ENCODE measurements at places on chromosomes 6 and 20.

DNA sequence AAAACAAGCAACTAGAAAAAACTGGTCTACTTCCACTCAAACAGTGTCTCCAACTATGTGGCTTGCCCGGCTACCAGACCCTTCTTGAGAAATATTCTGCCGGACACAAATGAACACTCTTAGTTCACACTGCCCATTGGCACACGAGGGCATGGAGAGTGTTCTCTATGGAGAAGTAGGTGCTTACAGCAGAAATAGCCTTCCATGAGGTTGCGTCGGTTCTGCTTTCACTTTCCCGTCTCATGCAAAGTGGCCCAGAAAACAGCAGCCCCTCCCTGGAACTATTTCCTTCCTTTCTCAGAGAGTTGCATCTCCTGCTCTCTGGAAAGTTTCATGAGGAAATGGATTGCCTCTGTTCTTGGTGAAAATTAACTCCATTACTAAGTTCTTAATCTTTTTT, 9.5 kb upstream of the HLA-DOA start:
- DNase-seq: no peak

DNA sequence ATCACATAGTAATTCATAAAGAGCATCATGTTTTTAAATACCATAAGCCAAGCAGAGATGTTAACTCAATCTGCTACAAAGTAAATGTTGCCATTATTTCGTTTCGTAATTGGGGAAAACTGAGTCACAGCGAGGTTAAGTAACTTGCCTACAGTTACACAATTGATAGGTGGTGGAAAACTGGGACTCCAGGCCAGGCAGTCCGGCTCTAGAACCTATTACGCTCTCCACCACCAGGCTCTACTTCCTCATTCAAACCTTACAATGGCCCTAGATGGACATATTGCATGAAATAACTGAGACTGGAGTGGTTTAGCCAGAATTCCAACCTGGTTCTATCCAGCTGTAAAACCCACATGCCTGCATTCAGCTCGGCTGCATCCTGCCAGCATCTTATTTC, 58.2 kb downstream of the LINC00237 start:
- DNase-seq: no peak

DNA sequence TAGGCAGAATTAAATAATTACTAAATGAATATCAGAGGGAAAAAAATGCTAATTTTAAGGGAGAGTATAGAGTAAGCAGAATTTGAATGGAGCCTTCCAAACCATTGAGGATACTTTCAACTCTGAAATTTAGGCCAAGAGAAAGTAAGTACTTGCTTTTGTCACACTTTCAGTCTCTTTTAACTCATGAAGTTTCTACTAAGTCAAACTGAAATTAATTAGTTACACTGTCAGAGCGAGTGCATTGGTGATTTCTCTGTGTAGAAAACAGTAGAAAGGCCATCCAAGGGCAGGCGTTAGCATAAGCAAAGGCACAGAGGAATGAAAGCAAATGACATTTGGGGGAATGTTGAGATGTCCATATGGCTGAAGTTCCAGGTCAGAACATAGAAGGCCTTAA, 92.9 kb downstream of the PLEKHG1 start:
- DNase-seq: no peak

- no peak for DNase-seq
Measured at GRCh38 chr6:105988812-105989577, 97.1 kb upstream of the PRDM1 start.

DNA sequence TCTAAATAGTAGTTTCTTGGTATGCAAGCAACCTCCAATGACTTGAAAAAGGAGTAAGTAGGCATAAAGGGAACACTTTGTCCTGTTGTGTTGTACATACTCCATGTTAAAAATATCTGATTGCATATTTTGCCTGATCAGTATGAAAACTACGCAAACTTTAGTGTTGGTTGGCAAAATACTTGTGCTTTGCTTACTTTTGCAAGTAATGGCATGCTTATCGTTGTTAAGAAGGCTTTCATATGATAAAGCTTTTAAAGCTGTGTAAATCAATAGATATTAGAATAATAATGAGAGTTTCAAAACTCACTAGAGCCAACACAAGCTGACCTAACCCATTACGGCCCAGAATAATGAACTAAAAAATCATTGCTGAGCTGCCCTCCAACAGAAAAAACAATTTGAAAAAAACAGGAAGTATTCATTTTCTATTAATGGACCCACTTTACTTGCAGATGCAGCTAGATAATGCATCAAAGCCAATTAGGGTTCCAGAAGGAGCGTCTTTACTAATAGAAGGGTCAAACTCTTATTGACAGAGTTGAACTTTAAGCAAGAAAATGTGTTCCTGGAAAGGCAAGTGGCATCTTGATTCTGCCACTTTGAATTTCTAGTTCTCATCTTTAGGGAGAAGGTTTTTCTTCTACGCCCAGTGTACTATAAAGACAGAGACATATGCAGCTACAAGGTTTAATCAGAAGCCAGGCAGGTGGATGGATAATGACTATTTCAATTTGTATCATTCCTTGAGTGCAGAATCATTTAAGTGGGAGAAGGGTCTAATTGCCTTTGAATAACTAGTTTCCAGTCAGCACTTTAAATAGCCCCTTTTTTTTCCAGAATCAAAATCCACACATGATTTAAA, 82.2 kb downstream of the SNAP25 start:
- no peak for DNase-seq

DNA sequence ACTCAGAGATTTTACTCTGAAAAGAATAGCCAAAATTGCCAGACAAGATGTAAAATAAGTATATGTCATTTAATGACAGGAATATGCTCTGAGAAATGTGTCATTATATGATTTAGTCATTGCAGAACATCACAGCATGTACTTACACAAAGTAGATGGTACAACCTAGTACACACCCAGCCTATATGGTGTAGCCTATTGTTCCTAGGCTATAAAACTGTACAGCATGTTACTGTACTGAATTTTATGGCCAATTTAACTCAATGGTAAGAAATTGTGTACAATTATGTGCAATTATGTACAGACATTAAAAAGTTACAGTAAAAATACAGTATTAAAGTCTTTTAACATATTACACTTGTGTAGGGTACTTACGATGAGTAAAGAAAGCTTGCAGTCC, 311.9 kb upstream of the EPHA7 start:
- no peak for DNase-seq

DNA sequence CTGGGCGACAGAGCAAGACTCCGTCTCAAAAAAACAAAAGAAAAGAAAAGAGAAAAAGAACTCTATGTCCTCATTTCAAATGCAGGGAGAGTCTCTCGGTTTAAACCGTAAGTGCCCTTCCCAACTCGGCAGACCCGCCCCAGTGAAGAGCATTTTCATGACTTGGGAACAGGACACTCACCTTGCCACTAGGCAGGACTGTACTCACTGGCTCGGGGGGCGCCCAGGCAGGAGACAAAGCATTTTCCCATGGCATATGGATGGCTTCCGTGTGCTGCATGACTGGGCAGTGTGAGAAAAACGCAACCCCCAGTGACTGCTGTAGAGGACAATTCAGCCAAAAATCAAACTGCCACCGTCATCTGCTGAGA, 23.7 kb upstream of the MRGBP start:
- DNase-seq: no peak

- DNase-seq: no peak
Measured at GRCh38 chr6:17226786-17227233, 54.4 kb upstream of the RBM24 start.

GRCh38 chr6:34982424-34982852, 93.4 kb downstream of the ANKS1A start:
- DNase-seq: no peak

GRCh38 chr6:2166717-2167116, 78.7 kb downstream of the GMDS start:
- DNase-seq: no peak

GRCh38 chr20:3557237-3557785, 86.5 kb downstream of the ATRN start:
- DNase-seq: no peak

GRCh38 chr6:135298455-135298854, 117.3 kb downstream of the MYB start:
- DNase-seq: no peak

GRCh38 chr6:160156842-160157241, 35.2 kb downstream of the SLC22A1 start:
- no peak for DNase-seq

GRCh38 chr6:162849269-162849668, 121.5 kb downstream of the PACRG start:
- no peak for DNase-seq

GRCh38 chr6:42618105-42618504, 54.3 kb downstream of the UBR2 start:
- DNase-seq: no peak

DNA sequence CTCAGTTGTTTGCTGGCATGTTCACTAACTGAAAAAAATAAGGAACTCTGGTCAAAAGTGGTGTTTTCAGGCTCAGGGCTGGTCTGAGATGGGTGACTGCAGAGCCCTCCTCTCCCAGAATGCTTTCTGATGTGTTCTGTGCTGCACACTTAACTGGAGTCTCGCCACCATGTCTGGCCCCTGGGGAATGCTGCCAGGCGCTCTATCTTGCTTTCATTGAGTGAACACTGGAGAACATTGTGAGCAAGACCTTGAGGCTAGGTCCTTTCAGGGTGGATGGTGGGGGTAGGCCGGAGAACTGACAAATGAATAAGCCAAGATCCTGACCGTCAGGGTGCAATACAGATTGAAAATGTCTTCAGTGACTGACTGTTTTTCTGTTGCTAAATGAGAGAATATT, 19.5 kb downstream of the PANK2 start:
- DNase-seq: no peak

- no peak for DNase-seq
Measured at GRCh38 chr6:37731888-37732287, 34.2 kb upstream of the MDGA1 start.

GRCh38 chr6:119156757-119157505, 78.5 kb upstream of the FAM184A start:
- no peak for DNase-seq

GRCh38 chr6:33827546-33828451, 24.0 kb upstream of the MLN start:
- DNase-seq: no peak

DNA sequence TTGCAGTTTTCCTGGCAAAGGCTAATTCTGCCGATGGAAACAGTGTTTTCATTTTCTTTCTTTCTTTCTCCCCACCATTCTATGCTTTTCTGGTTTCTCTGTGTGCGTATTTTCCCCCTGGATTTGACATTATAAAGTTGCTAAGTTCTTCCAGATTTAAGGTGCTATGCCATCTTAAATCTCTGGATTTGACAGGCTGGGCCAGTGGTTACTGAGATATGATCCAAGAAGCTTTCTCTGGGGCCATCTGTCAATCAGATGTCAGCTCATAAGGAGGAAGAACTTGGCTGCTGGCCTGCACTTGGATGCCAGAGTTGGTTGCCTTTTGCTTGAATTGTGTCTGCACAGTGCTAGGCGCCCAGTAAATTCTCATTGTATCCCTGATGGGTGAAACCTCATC, 39.7 kb downstream of the SLC2A10 start:
- no peak for DNase-seq

DNA sequence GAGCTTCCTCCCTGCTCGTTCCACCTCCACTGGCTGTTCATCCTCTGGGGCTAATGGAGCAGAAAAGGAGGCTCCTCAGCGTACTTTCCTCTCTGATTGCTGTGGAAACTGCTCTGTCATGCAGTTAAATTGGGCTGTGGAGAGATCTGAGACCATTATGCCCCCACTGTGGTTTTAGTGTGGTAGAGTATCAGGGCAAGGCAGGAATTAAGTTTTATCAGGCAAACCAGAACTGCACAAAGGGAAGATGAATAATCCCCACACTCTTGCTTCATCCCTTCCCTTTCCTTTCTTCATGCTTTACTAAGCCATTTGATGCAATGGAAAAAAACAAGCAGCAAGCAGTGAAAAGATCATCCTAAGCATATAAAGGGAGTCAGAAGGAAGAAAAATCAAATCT, 11.9 kb upstream of the ME1 start:
- no peak for DNase-seq

DNA sequence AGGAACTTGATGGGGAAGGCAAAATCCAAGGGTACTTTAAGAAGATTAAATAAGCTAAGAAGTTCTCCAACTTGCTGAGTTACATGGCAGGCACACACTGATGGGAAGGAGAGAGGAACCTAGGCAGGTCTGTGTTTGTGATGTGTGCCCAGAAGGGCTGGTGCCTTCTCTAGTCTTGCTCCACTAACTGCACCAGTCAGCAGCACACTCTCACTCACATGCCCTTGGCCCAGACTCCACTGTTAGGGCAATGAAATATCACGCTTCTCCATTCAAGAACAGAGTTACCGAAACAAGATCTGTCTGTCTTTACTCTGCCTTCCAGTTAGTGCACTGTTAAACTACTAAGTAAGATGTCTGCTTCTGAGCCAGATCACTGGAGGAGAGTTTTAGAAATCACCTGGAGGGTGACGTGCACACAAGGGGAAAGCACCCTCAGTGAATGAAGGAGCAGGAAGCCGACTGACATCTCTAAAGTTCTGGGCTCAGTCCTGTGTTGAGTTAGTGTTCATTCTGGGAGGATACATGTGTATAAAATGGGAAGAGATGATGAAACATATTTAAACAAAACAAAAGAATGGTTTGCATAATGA, 251.1 kb downstream of the FOXC1 start:
- DNase-seq: no peak

GRCh38 chr20:57877131-57877824, 167.5 kb upstream of the PMEPA1 start:
- peak; percentile 52 for DNase-seq

GRCh38 chr6:125918681-125919566, 37.6 kb upstream of the HINT3 start:
- DNase-seq: no peak

DNA sequence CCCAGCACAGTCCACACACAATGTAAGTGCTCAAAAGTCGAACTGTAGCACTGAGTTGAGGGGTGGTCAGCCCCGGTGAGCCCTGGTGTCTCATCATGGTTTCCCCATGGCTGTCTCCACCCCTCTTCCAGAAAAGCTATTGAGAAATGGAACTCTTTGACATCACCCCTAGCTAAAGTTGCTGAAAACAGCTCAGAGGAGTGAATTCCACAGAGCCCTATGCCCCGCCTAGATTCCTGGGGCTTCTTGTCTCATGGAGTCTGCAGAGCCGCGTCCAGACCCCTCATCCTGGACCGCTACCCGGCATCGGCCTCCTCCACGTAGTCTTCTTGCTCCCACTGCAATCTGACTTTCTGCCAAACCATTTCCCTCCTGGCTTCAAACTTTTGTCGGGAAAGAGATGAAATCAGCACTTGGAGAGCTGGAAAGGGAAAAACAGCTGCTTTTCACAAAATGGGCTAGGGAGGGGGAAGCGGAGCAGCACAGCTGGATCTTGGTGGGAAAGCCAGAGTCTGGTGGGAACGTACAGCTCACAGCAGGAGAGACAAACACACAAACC, 132.2 kb downstream of the SNX5 start:
- DNase-seq: peak; percentile 98

GRCh38 chr6:147833607-147834006, 325.1 kb downstream of the SAMD5 start:
- no peak for DNase-seq

- no peak for DNase-seq
Measured at GRCh38 chr6:108588586-108588985, 27.9 kb downstream of the FOXO3 start.
